ENCODE measurements at places on chromosomes 11 and 22.

DNA sequence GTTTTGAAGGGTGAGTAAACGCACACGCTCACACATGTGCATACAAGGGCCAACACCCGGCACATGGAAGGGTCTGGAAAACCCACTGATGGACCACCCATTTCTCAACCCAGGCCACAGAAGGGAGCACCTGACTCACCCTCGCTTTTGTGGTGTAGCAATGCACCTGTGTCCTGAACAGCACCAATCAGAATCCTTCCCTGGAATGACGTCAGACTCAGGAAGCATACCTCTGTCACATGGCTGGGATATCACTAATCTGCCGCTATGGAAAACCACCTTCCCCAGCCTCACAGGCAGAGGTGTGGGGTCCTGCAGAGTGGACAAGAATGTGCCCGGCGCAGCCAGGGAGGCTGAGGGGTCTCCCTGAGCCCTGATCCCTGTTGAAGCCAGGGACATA lies 9.0 kb upstream of the OSM start:
- DNase-seq: no peak

- peak; percentile 26 for DNase-seq
Measured at GRCh38 chr11:118435290-118435892, 901 bp upstream of the KMT2A start.

GRCh38 chr22:21824445-21824912 lies 43.0 kb downstream of the MAPK1 start:
- DNase-seq: no peak

DNA sequence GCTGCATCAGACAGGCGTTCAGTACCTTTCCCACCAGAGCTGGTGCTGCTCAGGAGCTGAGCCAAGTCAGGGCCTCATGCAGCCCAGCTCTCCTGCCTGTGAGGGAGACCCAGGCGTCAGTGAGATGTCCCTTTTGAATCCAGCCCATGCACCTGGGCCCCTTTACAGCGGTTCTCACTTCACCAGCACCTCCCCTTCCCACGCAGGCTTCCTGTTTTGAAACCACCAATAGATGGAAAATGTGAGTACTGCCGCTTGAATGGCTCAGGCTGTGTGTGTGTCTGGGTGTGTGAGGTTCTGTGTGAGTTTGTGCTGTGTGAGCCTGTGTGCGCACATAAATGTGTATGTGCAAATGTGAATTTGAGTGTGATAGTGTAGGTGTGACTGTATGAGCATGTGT lies 88.4 kb downstream of the UBASH3B start:
- no peak for DNase-seq

- DNase-seq: no peak
Measured at GRCh38 chr22:39928536-39929520, 27.9 kb downstream of the GRAP2 start.

GRCh38 chr11:63548178-63548577 lies 11.6 kb downstream of the PLAAT4 start:
- no peak for DNase-seq

DNA sequence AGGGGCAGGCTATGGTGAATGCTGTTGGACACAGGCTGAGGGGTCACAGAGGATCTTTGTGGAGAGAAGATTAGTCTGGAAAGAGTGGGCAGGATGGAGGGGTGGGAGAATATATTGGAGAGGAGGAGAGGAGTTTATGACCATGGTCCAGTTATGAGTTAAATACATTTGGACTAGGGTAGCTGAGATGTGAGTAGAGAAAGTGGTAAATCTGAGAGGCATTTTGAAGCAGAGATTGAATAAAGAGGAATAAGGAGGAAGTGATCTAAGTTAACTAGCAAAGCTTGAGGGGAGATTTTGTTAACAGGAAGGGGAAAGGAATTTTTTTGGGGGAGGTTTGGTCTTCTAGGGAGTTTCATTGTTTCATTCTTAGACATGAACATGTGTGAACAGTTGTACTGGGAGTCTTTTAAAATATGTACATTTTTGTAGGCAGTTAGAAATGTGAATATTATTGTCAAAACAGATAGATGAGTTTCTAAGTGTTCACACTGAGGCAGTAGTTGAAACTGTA lies 43.1 kb upstream of the EED start:
- no peak for DNase-seq

GRCh38 chr22:49393526-49393925 lies 434.1 kb downstream of the BRD1 start:
- DNase-seq: no peak

DNA sequence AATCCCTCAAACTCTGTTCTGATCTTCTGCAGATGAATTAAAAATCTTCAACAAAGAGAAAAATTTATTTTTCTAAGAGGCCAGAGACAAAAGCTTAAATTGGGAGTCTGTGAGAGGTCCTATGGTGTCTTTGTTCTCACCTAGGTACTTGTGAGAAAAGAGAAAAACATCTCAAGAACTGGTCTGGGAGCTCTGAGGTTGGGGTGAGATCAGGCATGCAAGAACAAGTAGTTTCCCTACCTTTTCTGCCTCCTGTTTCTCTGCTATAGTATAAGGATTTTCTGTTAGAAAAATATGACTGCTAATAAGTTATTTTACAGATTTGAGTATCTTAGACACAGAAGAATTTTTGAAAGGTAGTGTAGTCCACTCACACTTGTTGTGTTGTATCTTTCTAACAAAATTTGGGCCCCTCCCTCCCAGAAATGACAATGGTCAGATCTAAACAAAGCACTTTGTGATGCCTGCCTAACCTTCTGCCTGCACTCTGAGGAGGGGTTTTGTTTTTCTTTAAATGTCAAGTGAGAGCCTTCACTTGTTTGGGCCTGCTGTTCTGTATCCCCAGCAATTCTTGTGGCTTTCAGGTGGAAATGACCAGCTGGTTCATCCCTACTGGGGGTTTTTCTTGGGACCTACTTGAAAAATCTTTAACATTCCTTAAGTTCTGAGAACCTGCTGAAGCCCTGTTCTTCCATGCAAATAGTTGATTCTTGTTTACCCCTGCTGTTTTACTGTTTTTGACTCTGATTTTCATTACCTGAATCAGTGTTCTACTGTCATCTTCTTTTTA lies 13.6 kb upstream of the OR51S1 start:
- no peak for DNase-seq

- no peak for DNase-seq
Measured at GRCh38 chr22:23098230-23098705, 27.9 kb downstream of the GNAZ start.

DNA sequence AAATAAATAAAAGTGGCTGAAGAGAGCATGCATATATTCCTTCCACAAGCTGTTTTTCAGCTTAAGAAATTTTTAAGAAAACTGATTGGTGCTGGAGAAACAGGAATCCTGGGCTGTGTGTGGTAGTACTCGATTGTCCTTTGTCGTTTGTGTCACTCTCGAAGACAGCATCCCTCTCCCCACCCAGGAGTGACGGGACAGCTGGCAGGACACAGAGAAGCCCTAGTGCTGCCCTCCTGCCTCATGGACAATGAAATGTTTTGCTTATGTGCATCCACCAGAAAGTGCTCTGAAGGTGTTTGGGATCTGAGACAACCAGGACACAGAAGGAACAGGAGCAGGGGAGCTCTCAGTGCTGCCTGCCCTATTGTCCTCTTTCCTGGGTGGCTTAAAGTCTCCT lies 12.8 kb downstream of the PLAAT4 start:
- no peak for DNase-seq

- no peak for DNase-seq
Measured at GRCh38 chr11:126731576-126732142, 268.9 kb downstream of the KIRREL3 start.

DNA sequence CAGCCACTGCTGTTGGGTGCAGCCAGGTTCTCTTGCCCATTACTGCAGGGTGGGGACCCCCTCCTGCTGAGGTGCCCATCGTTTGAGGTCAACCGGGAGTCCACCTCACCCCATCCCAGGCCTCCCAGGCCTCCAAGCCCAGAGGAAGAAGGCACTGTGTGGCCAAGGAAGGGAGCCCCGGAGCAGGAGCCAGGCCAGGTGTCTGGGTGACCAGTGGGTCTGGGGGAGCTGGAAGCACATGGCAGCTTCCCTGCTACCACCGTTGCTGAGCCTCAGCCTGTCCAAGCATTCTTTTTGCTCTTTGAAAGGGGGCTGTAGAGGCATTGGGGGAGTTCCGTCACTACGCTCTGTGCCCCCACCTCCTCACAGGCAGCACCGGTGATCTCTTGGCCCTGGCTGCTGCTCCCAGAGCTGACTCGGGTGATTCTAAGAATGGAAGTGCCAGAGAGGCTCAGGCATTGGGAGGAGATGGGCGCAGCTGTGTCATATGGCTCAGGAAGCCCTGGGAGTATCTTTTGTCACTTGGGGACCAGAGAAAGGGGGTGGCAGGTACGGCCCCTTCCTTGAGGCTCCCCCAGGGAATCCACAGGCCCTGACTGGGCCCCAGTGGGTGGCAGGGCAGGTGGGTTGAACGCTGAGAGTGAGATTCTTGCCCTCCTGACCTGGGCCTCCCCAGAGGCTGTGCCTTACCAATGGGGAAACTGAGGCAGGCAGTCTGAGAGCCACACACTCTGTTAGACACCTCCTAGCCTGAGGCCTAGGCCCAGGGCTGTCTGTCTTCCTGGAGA lies 1.9 kb downstream of the SEPTIN5 start:
- no peak for DNase-seq

DNA sequence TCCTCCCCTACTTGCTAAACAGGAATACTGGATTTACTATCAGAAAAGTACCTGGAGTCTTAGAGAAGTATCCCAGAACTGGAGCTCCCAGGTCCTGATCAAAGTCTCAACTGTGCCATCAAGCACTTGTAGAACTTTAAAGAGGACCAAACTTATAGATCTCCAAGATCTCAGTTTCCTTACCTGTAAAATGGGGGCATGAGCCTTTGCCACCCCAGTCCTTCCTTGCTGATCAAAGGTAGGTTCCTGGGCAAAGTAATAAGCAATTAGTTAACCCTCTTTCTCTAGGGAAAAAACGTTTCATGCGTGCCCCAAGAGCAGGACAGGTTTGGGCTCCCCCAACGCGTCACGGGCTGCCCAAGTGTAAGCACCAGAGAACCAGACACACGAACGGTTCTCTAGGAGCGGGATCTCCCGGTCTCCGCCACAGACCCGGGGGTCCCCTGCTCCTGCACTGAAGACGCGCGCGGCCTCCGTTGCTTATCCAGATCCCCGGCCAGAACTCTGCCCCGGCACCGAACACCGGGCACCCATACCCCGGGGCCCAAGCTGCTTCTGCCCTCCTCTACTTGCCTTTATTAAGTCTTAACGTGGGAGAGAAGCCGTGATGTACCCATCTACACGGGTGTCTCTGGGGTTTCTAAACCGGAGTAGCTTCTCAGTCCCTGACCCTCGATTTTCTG lies 505 bp downstream of the ZNF214 start:
- DNase-seq: peak; percentile 20

GRCh38 chr11:111077530-111078322 lies 167.8 kb upstream of the POU2AF2 start:
- DNase-seq: no peak

DNA sequence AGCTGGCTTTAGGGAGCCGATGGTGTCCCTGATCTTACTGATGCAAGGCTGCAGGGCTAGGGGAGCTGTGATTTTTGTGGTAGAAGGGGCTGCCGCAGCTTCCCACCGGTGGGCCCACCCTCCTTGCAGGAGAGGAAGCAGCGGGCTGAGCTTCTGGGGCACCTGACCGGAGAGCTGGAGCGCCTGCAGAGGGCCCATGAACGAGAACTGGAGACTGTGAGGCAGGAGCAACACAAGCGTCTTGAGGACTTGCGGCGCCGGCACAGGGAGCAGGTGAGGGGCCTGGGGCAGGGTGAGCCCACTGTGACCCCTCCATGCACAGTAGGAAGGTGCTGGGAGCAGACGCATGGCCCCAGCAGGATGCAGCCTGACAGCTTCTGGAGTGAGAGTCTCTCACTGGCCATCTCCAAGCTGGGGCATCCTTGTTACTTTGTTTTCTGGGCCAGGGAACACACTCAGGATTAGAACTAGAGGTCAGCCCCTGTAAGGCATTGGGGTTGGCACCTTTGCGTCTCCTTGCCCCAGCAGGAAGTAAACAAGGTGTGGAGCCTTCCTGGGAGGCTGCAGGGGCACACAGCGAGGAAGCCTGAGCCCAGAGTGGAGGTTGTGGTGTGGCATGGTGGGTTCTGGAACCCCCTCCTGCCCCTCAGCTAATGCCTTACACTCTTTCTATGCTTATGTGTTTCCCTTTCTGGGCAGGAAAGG lies 66.7 kb downstream of the CEP164 start:
- DNase-seq: no peak

Data from prostate gland (tissue), 2 donors.